ENCODE measurements at places on chromosomes 7 and 10. TPM values are rescaled to one million over a fixed set of nuclear protein-coding genes. Genes with fewer than 3 reads are reported as not detected.

Gene OR2A1
- 0.27 TPM for total RNA-seq

Gene PRLHR
- total RNA-seq = not detected

Gene PON1
- total RNA-seq = not detected

Gene ACSM6
- not detected for total RNA-seq

Gene ZNF485
- total RNA-seq = 6.7 TPM

Gene IFIT1
- total RNA-seq = 44.1 TPM

Gene ADAM12
- total RNA-seq = 13.3 TPM

Gene CALML3
- total RNA-seq = 0.07 TPM

Gene EVX1
- 1.4 TPM for total RNA-seq

Gene WIPF3
- 7.9 TPM for total RNA-seq

Gene WDFY4
- total RNA-seq = 2.6 TPM

DNA sequence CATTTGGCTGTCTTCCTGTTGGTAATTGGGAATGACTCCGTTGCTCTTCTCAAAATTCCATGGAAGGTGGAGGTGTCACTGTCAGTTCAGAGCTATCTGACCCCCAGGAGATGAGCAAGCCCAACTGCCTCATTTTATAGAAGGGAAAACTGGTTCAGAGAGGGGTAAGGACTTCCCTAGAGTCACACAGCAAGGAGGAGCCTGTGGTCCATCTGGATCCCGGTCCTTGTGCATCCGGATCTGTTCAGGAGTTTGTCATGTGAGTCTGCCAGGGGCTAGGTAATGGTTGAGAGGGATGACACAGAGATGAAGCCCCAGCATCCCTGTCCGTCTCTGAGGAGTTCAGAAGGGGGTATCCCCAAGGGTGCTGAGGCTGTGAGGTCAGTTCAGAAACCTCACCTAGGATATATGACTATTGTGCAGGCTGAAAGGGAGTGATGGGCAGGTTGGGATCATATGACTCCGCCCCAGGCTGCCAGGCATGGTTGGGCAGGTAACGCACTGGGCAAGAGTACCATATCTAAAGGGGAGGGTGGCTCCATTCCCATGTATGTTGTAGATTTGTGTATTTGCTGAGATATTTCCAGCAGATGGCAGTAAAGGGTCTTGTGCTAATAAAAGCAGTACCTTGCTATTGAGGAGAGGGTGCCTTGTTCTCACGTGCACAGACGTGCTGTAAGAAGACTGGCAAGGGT lies 16.0 kb upstream of the SLC29A3 start:
- DNase-seq = no peak

GRCh38 chr7:21617916-21618390 lies 75.1 kb downstream of the DNAH11 start:
- no peak for DNase-seq

GRCh38 chr7:159229683-159230475 lies 85.2 kb upstream of the VIPR2 start:
- DNase-seq = no peak

DNA sequence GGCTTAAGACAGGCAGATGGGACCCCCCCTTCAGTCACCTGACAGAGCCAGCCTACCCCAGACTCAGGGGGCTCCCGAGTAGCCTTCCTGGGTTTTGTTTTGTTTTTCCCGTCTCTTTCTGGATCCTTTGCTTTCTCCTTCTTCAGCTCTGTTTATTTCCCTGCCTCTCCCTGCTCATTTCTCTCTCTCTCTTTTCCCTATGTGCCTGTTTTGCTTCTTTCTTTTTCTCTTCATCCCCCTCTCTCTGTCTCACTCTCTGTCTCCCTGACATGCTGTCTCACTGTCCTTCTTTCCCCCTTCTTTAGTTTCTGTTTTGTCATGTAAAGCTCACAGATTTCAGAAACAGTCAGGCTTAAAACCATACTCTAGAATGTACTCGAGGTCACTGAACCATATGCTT lies 38.2 kb upstream of the SLC29A3 start:
- DNase-seq = no peak

DNA sequence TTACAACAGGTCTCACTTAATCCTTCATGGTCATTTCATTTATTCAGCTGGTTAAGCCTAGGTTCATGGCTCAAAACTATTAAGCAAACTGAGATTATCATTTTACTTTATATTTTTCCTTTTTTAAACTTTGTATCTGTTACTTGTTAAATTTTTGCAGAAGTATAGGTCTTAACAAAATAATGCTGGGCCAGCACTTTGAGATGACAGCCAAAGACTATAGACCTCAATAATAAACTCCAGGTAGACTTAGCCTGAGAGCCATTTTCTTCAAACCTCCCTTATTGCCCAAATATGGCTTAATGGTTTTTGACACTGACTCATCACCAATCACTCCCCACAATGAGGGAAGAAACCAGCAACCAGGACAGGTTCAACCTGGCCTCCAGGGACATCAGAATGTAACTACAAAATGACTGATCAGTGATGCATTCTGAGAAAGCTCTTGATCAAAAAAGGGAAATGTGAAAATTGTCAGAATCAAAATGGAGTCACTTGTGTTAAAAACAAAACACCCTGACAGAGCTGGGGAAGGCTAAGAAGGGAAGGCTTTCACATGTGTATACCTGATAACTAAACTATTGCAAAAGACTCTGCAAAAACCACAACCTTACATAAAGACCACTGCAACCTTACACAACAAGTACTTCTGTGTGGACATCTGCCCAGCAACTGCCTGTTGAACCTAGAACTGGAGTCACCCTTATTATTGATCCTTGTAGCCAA lies 2.1 kb upstream of the CCDC126 start:
- DNase-seq = no peak

DNA sequence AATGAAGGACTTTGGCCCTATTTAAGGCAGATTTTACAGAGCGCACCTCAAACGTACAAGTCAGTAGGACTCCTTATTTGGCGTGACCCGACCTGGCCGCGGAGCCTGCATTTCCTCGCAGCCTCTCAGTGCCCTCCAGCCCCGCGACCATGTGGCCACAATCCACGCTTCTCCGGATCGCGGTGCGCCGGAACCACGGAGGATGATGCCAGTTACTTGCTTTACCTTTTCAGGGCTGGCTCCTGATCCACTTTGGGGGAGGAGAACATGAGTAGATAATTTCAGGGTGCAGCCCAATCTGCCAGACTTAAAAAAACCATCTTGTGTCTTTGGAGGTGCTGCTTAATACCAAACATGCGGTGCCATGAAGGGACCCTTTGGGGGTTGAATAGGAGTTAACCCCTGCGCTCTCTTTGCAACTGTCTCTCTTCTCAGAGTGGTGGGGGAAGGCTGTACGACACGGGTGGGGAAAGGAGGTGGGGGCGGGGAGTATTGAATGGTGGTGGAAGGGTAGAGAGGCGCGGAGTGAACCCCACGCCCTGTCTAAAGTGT lies 1.5 kb downstream of the FRAT1 start:
- DNase-seq = no peak

GRCh38 chr10:31058795-31059703 lies 27.4 kb upstream of the ZNF438 start:
- no peak for DNase-seq

DNA sequence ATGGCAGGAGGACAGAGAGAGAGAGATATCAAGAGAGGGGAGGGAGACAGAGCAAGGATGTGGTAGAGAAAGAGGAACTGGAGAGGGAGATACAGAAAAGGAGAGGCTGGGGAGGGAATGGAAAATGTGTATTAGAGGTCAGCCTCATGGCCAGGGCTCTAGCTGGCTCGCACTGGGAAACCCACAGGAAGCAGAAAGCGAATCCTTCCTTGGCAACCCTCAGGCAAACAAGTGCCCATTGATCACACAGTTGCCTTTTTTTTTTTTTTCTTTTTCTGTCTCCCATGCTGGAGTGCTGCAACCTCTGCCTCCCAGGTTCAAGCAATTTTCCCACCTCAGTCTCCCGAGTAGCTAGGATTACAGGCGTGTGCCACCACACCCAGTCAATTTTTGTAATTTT lies 391.2 kb downstream of the TYW1 start:
- no peak for DNase-seq

DNA sequence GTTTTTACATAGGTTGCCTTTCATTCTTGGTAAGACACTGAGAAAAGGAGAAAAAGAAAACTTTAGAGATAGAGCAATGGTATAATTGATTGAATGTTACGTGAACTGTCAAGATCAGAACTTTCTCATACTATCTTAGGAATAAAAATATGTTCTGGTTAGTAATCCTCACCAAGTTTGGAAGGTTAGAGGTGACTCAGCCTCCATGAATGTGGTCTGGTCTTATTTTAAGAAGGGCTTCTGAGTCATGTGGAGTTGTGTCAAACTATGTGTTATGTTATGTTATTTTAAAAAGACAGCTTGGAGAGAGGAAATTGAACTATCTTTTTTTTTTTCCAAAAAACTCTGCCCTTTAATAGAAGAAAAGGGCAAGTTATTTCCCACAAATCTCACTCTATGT lies 458.6 kb upstream of the KLF6 start:
- DNase-seq = no peak

- no peak for DNase-seq
These were observed 8.8 kb downstream of the STK17A start for GRCh38 chr7:43591558-43592180.

DNA sequence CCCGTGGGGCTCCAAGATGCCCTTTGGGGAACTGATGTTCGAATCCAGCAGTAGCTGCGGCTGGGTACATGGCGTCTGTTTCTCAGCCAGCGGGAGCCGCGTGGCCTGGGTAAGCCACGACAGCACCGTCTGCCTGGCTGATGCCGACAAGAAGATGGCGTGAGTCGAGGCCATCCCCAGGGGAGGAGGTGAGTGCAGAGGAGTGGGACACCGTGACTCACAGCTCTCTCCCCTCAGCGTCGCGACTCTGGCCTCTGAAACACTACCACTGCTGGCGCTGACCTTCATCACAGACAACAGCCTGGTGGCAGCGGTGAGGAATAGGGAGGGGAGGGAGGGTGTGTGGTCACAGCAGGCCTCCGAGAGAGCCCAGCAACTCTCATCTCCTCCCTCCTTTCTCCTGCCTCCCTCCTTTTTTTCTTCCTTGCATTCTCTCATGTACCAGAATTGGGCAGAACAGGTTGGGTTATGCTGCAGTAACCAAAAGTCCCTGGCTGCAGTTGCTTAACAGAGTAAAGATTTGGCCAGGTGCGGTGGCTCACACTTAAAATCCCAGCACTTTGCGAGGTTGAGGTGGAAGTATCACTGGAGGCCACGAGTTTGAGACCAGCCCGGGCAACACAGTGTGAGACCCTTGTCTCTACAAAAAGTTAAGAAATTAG lies 16.5 kb downstream of the ARPC1B start:
- DNase-seq = no peak

- DNase-seq = no peak
These were observed 16.7 kb downstream of the POLL start for GRCh38 chr10:101571271-101571925.

DNA sequence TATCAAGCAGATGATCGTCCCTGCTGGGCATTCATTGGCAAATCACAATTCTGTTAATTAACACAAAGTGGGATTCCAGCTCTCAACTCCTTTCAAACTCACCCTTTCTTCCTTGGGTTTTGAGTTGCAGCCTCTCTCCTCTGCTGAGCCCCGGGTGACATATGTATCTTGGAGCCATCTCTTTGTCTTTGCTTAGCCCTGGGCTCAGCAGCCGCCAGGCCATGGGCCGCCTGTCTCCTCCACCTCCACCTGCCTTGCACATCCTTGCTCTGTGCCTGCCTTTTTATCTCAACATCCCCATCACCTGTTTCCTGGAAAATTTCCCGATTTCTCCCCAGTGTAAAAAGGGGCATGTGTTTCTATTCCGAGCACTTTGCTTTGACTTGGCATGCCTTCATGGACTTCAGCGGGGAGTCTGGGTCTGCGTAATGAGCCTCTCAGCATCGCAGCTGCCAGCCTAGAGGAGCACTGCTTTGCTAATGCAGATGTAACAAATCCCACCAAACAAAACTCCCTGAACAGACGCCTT lies 141.3 kb upstream of the AGK start:
- no peak for DNase-seq

DNA sequence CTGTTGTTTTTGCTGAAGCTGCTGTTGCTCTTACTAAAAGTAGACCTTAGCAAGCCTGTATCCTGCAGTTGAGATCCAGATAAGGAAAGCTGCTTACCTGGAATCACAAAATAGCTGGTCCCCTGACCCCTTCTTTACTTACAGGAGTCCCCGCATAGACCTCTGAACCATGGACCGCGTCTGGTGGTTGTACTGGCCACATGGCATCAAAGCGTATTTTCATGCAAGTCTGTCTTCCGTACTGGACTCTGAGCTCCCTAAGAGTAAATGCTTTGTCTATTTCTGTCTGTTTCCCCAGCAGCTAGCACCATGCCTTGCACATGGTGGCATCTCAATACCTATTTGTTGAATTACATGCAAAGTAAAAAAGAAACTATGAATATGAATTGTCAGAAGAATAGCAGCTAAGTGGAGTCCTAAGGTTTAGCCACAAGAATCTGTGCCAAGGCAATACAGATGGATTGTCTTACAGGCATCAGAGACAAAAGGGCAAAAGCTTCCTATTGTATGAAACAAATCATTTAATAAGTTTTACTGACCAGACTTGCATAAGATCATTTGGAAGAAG lies 159.2 kb downstream of the PAXIP1 start:
- no peak for DNase-seq

DNA sequence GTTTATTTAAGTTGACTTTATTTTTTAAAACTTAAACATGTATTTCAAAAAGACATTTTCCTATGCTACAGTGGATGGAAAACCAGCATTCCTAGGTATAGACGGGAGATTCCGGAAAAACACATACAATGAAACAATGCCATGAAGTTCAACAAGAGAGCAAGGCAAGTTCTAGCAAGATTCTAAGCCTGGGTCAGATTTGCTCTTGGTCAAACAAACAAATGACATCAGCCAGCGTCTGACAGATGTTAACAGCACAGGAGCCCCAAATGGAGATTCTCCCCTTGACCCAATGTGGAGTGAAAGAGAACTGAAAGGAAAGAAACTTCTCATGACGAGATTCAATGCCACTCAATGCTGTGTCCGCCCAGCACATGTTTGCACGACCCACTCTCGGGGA lies 149.9 kb downstream of the NEURL1 start:
- no peak for DNase-seq

DNA sequence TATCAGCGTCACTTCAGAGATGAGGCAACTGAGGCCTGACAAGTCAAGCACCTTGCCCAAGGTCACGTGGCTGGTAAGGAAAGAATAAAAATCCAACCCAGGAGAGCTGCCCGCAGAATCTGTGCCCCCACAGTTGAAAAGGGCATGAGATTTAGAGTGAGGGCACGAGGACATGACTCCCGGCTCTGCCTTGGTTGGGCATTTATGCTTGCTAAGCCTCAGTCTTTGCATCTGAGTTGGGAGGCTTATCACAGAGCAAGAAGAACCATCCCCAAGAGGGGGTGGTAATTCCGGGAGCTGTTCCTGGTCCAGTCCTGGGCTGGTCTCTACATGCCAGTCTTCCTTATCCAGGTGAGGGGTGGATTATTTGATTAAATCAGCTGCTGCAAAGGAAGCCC lies 37.3 kb downstream of the PLPP4 start:
- DNase-seq = no peak
